Dorsolateral prefrontal cortex (tissue), 122 donors: ENCODE measurements at places on chromosomes 5 and 9.

GRCh38 chr9:14179449-14179848 is 134.5 kb downstream of the NFIB start:
- DNase-seq: no peak

GRCh38 chr9:108012886-108013665 is 523.5 kb upstream of the KLF4 start:
- DNase-seq: no peak

- no peak for DNase-seq
These were observed 291.7 kb downstream of the TRPM3 start for GRCh38 chr9:70829591-70830265.

GRCh38 chr5:35803191-35803651 is 53.5 kb upstream of the IL7R start:
- peak; percentile 44 for DNase-seq

- no peak for DNase-seq
These were observed 621 bp downstream of the NR6A1 start for GRCh38 chr9:124770359-124771020.

GRCh38 chr5:143074414-143074996 is 304.3 kb downstream of the ARHGAP26 start:
- DNase-seq: no peak

DNA sequence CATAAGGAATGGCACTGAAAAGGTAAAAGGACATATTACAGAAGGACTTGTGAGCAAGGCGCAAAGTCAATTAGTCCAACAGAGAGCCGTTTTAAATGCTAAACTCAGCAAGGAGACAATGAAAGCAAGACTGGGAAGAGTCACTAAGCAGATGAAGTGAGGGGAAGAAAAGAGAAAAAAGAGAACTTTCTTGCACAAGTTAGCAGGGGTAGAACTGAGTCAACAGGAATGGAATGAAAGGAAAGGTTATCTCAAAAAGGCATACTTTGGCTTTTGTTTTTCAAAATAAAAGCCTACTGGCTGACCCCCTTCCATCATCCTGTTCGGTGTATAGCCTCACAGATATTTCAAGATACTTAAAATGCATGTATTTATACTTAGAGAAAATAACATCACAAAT is 75.0 kb downstream of the NR6A1 start:
- no peak for DNase-seq

DNA sequence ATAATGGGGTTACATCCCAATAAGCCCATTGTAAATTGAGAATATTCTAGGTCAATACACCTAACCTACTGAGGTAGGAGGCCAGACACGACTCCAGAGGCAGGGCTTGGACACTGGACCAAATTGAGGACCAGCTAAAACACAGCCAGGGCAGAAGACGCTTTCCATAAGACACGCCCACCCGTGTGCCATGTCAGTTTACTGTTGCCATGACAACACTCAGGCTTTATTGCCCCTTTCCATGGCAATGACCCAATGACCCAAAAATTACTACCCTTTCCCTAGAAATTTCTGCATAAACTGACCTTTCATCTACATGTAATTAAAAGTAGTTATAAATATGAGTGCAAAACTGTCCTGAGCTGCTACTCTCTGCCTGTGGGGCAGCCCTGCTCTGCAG is 31.5 kb downstream of the SLC22A4 start:
- DNase-seq: no peak

- no peak for DNase-seq
These were observed 146.2 kb upstream of the GPR151 start for GRCh38 chr5:146662229-146662628.

DNA sequence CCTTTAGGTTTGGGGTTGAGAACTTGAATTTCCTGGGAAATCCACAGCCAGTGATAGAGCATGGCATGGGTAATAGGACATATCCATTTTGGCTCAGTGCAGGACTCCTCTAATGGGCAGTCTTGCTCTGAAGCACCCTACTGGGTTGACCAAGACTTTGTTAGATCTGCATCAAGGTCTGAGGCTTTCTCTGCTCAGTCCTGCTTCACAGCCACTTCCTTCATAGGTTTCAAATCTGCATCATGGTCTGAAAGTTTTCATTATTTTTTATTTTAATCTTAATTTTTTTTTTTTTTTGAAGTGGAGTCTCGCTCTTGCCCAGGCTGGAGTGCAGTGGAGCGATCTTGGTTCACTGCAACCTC is 36.5 kb downstream of the KIF2A start:
- DNase-seq: no peak
